GM12891 (cell line): ENCODE measurements at places on chromosomes 1 and 21.

GRCh38 chr1:41936107-41936506, 17.4 kb upstream of the HIVEP3 start:
- no peak for DNase-seq

GRCh38 chr1:22442212-22442894, 9.3 kb upstream of the ZBTB40 start:
- no peak for DNase-seq

GRCh38 chr1:152983743-152984142, at the start of gene SPRR1A:
Gene SPRR1A (plus strand): TSS chr1:152984081. CDS start chr1:152985231, 1,150 bp downstream.
- no peak for DNase-seq

DNA sequence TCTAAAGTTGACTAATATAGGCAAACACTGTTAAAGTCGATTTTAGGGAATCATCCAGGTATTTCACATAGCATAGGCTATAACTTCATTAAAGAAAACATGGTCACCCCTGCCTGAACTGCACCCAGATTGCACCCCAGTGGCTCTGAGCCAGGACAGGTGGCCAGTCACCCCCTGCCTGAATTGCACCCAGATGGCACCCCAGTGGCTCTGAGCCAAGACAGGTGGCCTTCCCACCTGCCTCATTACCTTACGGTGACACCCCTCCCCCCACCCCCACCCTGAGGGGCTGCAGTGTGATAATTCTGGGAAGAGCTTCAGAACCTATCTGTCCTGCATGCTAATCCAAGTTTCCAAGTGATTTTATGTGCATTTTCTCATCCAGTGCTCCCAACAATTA, 78.9 kb downstream of the DSCAM start:
- no peak for DNase-seq

GRCh38 chr1:168918860-168919741, 187.4 kb upstream of the ATP1B1 start:
- DNase-seq, result no peak

GRCh38 chr1:14292520-14292919, 306.0 kb upstream of the KAZN start:
- DNase-seq, result no peak

DNA sequence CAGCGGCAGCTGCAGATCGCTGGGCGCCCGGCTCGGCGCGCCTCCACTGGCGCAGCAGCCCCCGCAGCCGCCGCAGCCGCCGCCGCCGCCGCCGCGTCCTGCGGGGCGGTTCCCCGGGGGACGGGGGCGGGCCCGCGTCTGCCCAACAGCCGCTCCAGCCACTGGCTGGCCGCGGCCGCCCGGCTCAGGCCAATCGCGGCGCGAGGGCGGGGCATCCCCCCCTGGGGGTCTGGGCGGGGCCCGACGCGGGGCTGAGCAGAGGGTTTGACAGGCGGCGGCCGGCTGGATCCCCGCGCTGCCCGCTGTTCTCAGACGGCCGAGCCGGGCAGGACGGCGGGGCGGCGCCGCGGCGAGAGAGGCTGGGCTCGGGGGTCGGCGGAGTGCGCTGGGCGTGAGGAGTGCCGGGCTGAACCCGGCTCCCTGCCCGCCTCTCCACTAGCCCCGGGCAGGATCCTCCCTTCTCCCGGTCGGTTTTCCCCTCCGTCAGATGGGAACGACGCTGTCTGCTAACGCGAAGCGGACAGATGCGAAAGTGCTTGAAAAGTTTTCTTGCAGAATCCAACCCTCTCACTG, at the start of gene GLIS1:
GLIS1 (minus strand) TSS at position 56 of the 573 bp plus-strand sequence. CDS start 1,100 bp downstream, outside the sequence.
- DNase-seq, result peak; percentile 99

DNA sequence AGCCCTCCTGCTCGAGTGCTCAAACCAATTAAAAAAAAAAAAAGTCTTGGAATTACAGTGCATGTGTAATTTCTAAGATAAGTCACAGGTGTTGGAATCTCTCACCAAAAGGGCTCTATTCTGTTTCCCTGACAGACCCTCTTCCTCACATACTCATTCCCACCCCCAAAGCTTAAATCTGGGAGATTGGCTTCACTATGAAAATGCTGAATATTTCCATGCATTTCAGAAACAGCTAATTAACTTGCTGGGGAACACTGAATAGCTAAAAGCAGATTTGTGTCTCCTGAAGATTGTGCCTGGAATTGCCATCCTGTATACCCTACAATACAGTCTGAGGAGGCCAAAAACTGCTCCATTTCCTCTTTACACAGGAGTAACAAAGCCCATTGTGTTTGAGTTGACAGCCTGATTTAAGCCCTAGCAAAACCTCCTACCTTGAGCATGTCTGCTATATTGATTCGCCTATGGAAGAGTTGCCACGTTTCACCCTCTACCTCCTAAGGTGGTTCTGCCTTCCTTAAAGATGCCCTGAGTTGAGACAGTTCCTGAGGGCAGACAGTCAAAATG, 1.4 kb upstream of the PIK3R3 start:
- no peak for DNase-seq
